NCI-H446 (cell line): ENCODE measurements at places on chromosomes 11 and 22.

DNA sequence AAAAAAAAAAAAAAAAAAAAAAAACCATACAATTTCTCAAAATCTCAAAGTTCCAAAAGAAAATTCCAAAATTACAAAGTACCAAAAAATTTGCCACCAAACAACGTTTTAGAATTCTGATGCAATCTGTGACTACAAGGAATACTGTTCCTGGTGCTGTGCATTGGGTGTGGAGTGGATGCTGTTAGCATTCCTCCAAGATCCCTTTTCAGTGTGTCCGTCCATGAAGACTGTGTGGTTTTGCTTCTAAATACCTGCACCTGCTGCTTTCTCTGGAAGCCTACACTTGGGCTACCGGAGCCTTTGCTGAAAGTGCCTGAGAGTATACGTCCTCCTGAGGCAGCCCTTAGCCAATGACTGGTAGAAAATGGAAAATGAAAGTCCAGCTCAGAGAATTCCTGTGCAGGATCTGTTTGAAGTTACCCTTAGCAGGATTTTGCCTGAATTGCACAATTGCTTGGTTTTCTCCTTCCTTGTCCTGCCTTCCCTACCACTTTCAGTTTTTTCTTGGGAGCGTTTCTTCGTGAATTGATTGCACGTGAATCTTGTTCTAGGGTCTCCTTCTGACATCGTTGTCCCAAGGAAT is 140.8 kb downstream of the TRPC6 start:
- no peak for DNase-seq

- DNase-seq, result no peak
Measured at GRCh38 chr11:97557399-97557798, 1167.6 kb downstream of the JRKL start.

DNA sequence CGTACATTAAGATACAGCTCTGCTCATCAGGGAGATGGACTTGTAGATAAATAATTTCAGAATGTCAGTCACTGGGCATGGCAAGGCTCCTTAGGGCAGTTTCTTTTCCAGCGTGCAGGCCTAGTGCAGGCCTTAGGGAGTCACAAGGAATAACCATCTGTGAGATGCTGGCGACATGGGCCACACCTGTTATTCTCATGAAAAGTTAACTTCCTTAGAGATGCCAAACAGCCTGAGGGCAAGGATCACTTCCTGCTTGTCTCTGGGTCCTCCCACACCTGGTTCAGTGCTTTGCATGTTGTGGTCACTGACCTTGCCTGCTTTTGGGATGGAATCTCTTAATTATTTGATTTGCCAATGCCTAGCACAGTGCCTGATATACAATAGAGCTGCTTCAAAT is 70.6 kb downstream of the ST3GAL4 start:
- no peak for DNase-seq

- no peak for DNase-seq
Measured at GRCh38 chr11:118415062-118415738, 13.8 kb downstream of the ATP5MG start.

DNA sequence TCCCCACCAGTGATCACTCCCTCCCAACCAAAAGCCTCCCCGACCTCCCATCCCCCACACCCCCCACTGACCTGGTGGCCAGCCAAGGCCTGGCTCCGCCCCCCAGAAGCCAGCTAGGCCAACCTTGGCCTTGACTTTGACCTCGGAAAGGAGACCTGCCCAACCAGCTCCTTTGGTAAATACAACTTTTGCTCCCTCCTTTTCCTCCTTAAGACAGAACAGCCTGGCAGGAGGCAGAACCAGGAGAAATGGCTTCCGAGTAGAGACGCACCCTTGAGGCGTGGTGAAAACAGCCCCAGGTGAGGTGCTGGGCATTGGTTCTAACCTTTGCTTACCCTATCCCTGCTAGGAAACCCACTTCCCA is 27.0 kb downstream of the PLEKHA7 start:
- DNase-seq, result no peak

DNA sequence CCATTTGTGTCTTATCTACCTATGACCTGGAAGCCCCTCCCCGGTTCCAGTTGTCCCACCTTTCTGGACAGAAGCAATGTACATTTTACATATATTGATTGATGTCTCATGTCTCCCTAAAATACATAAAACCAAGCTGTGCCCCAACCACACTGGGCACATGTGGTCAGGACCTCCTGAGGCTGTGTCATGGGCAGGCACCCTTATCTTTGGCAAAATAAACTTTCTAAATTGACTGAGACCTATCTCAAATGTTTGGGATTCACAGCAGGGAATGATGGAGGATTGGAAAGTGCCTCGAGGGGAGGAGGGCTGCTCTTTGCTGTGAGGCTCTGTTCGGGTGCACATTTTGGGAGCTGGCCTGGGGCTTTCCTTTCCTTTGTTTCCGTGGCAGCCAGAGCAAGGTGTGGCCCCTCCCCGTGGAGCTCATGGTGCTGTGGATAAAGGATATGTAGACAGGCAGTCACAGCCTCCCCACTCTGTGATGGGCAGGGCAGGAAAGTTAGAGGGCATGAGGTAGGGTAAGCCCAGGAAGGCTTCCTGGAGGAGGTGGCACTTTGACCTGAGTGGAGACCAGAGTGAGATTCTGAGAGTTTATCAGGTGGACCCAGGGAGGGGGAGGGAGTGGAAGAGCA is 615.6 kb downstream of the TBC1D22A start:
- DNase-seq, result no peak

- no peak for DNase-seq
Measured at GRCh38 chr11:116467823-116468222, 305.0 kb downstream of the BUD13 start.

DNA sequence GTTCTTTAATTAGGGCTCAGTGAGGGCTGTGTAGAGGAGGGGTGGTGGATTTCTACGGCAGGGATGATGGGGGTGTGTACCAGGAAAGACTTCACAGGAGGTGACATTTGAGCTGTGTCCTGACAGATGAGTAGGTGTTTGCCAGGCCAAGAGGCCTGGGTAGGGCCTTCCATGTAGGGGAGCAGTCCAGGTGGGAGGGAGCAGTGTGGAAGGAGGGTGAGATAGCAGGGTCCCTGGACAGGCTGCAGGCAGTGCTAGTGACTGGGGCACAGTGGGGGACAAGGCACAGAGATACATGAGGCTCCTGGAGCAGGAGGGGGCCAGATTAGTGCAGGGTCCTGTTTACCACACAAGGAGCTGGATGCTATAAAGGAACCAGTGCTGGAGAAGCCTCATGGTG is 147.9 kb upstream of the CADM1 start:
- DNase-seq, result no peak

GRCh38 chr11:111357150-111358037 is 21.7 kb downstream of the POU2AF1 start:
- no peak for DNase-seq

DNA sequence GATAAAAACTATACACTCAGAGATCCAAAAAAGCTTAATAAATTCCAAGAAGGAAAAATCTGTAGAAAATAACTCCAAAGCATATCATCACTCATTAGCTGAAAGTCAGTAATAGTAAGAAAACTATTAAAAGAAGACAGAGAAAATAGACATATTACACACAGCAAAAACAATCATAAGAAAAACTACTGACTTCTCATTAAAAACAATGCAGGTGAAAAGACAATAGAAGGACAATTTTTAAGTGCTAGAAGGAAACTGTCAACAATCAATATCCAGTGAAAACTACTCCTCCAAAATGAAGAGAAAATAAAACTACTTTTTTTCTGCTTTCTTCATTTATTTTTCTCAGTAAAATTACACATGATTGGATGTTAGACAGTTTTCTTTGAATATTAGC is 56.5 kb downstream of the BLID start:
- no peak for DNase-seq

DNA sequence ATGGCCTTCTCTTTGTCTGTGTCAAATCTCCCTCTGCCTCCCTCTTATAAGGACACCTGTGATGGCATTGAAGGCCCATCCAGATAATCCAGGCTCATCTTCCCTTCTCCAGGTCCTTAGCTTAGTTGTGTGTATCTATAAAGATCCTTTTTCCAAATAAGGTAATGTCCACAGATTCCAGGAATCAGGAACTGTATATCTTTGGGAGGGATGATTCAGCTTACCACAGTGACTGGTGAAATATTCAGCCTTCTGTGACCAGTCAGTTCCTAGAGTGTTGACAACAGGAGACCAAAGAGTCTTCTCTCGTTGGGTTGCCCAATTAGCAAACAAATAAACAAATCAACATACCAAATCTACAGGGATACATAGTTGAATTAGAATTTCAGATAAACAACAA is 175.8 kb downstream of the MPPED1 start:
- DNase-seq, result no peak

DNA sequence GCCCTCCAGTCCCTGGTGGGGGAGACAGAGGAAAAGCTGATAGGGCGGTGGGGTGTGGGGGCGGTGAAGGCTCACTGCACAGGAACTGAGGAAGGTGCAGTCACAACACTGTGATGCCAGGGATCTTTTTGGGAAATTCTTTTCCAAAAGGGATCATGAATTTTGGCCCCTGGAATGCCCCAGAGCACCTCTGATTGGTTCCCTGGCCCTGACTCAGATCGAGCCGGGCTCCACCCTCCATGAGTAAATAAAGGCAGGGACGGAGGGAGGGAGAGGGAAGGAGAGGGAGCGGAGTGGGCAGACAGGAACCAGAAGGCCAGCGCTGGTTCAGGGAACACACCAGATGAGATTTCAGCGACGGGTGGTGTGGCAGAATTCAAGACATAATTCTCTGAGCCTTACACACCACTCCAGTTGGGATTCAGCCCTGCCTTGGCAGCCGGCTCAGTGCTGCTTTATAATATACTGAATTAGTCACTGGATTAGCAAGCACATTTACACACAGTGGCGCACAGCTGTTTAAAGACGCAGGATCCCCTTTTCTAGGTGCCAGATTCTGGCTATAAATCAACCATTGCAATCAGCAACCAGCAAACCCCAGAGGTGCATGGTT is 80.3 kb downstream of the ETS1 start:
- DNase-seq, result no peak

GRCh38 chr11:33900159-33900840 is 8.4 kb upstream of the LMO2 start:
- no peak for DNase-seq

DNA sequence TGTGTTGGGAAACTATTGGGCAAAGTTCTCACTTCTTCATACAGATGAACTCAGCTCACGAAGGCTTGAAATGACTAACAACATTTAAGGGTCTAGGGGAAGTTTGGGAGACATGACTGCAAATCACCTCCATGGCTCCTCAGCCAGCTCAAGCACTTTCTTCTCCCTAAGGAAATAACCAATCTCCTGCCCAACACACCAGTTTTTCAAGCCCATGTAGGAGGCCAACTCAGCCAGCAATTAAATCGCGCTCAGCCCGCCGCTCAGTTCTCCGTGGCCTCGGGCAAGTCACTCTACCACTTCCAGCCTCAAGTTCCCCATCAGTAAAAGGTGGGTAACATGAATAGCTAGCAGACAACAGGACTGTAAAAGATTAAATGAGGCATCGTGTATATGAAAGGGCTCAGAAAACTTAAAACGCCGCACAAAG is 796 bp downstream of the POLDIP3 start:
- DNase-seq, result no peak

GRCh38 chr11:86524620-86525352 is 147.6 kb downstream of the ME3 start:
- DNase-seq, result no peak

DNA sequence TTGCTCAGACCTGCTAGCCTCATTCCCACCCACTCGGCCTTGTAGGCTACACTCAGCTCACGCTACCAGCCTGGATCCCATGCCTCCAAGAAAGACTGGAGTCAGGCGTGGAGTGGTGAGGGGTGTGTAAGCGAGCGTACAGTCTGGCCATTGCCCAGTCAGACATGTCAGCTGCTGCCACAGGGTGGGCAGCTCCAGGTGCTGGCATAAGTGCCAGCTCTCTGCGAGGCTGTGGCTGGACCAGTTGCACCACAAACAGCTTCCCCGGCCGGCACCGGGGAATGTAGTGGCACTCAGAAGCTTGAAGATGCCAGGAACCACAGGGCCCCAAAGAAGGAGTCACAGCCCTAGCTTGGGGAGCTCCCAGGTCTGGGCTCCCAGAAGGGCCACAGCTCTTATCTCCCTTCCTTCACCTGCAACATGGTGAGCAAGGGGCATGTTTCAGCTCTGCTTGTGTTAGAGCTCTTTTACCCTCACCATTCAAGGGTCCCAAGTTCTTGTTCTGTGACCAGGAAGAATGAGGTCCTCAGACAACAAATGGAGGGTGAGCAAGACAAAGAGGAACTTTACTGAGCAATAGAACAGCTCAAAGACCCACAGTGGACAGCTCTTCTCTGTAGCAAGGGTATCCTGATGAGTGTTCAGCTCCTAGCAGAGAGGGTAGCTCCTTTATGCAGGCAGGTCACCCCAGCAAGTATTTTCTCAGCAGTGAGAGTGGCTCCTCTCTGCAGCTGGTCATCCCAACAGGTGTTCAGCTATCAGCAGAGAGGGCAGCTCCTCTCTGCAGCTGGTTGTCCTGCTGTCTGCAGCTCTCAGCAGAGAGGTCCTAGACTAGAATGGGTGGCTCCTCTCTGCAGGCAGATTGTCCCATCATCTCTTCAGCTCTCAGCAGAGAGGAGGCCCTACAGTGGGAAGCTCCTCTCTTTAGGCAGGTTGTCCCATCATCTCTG is 6.0 kb downstream of the SBF2 start:
- DNase-seq, result no peak

DNA sequence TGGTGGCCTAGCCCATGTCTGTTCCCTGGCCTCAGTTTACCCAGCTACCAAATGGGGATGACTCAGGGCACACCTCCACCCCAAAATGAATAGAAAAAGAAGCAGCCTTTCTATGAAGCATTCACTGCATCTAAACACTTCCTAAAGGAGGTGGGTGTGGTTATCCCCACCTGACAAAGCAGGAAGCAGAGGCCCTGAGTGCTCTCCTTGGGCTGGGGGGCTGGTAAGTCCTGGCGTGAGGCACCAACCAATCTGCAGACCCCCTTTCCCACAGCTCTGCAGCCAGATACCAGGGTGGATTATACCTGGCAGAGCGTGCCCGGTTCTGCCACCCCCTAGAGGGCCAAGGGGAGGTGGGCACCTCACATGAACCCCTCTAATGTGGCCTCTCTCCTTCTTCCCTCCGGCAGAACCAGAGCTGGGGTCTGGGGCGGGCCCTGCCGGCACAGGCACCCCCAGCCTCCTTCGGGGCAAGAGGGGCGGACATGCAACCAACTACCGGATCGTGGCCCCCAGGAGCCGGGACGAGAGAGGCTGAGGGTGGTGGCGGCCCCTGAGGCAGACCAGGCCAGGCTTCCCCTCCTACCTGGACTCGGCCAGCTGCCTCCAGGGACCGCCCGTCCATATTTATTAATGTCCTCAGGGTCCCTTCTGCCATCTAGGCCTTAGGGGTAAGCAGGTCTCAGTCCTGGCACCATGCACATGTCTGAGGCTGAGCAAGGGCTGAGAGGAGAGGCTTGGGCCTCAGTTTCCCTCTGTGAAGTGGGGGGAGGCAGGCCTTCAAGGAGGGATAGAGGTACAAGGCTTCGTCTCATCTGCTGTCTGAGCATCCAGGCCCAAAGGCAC is 9.2 kb downstream of the RHBDD3 start:
- no peak for DNase-seq

DNA sequence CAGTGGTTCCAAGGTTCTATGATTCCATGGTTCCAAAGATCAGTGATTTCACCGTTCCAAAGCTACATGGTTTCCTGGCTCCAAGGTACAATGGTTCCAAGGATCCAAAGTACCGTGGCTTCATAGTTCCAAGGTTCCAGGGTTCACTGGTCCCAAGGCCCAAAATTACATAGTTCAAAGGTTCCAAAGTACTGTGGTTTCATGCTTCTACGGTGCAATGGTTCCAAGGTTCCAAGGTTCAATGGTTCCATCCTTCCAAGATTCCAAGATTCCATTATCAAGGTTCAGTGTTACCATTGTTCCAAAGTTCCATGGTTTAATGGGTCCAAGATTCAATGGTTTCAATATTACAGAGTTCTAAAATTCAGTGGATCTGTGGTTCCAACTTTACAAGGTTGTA is 43.0 kb upstream of the SEPTIN5 start:
- DNase-seq, result no peak
